Pancreas (tissue), 10 donors: ENCODE measurements at places on chromosomes 7 and 10.

DNA sequence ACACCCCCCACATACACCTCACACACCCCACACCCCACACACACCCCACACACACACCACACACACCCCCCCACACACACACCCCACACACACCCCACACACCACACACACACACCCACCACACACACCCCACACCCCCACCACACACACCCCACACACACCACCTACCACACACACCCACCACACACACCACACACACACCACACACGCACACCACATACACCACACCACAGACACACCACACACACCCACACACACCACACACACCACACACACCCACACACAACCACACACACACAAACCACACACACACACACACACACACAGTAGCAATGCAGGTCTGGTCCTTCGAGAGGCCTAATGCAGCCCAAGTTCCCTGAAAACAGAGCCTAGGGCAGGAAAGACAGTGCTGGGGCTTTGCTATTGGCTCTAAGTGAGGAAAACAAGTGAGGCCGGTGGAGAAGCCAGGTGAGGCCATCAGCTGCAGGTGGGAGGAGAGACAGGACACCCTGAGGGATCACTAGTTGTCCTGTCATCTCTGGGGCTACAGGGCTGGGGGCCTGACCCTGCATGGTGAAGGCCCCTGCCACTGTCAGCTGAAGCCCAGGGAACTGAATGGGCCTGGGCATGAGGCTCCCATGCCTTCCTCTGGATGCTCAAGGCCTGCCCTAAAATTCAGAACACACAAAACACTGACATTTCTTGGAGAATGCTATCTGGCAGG is 92.6 kb downstream of the CYTH3 start:
- no peak for DNase-seq

DNA sequence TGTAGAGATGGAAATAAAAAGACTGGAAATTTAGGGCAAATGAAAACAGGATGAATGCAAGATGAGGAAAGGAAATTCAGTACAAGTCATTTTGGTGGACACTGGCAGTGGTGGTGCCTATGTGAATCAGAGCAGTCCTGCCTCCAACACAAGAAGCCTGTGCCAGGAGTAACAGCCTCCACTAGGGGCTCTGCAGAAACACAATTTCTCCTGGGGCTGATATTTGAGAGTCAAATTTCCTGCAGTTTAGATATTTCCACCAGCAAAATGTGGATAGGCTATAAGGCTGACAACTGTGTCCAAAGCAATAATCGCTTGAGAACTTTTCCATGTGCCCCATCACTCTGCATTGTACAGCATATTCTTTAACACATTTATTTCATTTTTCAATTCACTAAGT is 4.7 kb upstream of the PLXDC2 start:
- no peak for DNase-seq

DNA sequence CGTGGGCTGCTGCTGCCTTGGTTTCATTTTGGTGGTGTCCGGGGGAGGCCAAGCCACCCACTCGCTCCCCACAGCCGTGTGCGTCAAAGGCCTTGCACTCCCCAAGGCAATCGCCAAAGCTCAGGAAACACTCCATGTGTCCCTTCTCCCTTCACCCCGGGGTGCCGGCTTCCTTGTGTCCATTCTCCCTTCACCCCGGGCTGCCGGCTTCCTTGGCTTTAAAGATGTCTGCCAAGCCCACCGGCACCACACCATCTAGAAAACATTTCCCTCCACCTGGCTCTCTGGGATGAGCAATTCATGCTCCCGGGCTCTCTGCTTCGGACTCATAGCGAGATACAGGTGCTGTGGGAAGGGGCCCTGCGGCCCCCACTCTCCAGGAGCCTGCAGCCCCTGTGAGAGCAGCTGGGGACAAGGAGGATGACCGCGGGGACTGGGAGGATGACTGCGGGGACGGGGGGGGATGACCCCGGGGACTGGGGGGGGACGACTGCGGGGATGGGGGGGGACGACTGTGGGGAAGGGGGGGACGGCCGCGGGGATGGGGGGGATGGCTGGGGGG is 322.1 kb downstream of the DNAJB6 start:
- DNase-seq = no peak

DNA sequence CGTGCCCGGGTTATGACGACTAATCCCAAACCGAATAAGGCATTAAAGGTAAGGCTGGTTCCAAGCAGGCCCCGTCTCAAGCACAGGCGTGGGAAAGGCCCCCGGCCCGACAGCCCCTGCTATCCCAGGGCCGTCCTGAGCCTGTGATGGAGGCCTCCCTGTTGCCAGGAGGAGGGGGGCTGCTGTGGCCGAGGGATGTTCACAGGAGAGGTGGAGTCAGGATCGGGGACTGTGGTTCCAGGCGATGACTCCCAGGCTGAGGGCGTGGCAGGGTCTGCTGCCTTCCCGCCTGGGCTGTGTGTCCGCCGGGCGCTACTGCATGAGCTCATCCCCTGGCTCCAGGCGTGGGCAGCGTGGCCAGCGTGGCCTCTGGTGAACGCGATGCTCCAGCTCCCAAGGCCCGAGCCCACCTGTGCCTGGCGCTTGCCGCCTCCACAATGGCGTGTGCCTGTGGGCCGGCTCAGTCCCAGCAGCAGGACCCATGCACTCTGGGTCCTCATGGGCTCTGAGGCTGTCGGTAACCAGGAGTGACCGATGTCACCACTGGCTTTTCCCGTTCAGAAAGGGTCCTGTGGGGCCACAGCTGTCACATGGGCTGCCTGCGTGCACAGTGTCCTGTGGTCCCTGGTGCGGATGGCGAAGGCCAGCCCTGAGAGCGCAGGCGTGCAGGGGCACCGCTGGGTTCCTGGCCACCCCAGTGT is 8.8 kb downstream of the MAFK start:
- peak; percentile 32 for DNase-seq

DNA sequence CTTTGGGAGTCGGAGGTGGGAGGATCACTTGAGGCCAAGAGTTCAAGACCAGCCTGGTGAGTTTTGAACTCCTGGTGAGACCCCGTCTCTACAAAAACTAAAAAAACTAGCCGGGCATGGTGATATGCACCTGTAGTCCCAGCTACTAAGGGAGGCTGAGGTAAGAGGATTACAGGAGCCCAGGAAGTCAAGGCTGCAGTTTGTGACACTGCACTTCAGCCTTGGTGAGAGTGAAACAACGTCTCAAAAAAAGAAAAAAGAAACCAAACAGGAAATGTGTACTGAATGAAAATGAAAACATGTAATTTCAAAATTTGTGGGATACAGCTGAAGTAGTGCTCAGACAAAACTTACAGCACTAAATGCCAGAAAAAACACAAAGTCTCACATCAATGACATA is 7.6 kb downstream of the ARHGAP12 start:
- no peak for DNase-seq

- no peak for DNase-seq
These were observed 21.2 kb downstream of the OR9A2 start for GRCh38 chr7:143005632-143006260.

- DNase-seq = no peak
These were observed 9.4 kb upstream of the MNX1 start for GRCh38 chr7:157019718-157020451.

GRCh38 chr10:11478807-11479206 is 132.6 kb downstream of the USP6NL start:
- no peak for DNase-seq

GRCh38 chr7:68629-69028 is 123.7 kb upstream of the FAM20C start:
- no peak for DNase-seq
